ELR (cell line): ENCODE measurements at places on chromosomes 4 and X.

GRCh38 chr4:138426786-138427185, 184.6 kb upstream of the SLC7A11 start:
- DNase-seq = no peak

- peak; percentile 83 for DNase-seq
Observed at GRCh38 chr4:161767116-161767515, 396.7 kb downstream of the FSTL5 start.

DNA sequence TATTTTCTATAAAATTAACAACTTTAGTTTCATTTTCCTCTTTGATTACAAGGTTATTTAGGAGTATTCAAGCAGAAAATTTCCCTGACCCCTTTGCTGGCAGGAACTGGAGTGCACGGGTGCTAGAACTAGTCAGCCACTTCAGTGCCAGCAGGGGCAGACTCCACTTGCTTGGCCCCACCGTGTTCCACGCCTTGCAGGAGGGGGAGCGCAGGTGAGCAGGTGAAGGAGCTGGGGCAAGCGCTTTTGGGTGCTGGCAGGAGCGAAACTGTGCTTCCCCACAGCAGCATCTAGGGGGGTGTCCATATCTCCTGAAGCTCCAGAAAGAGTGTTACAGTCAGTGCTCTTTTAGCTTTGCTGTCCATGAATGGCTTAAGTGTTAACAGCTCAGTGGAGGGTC, 45.5 kb downstream of the MID2 start:
- no peak for DNase-seq

DNA sequence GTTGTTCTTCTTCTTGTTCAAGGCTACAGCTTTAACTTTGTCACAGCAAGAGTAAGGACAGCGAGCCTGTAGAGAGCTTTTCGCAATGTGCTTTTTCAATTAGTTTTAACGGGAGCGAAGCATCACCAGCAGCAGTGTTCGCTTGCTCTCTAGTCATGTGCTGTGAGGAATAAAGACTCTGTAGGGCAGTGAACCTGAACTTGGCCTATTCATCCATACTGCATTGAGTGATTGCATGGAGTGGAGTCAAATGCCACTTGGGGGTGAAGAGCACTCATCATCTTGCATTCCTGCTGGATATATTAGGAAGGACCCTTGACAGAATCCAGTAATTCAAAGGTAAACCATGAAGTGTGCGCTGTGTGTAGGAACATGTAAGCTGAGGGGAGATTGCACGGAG, 240.0 kb downstream of the FRMPD4 start:
- DNase-seq = no peak

DNA sequence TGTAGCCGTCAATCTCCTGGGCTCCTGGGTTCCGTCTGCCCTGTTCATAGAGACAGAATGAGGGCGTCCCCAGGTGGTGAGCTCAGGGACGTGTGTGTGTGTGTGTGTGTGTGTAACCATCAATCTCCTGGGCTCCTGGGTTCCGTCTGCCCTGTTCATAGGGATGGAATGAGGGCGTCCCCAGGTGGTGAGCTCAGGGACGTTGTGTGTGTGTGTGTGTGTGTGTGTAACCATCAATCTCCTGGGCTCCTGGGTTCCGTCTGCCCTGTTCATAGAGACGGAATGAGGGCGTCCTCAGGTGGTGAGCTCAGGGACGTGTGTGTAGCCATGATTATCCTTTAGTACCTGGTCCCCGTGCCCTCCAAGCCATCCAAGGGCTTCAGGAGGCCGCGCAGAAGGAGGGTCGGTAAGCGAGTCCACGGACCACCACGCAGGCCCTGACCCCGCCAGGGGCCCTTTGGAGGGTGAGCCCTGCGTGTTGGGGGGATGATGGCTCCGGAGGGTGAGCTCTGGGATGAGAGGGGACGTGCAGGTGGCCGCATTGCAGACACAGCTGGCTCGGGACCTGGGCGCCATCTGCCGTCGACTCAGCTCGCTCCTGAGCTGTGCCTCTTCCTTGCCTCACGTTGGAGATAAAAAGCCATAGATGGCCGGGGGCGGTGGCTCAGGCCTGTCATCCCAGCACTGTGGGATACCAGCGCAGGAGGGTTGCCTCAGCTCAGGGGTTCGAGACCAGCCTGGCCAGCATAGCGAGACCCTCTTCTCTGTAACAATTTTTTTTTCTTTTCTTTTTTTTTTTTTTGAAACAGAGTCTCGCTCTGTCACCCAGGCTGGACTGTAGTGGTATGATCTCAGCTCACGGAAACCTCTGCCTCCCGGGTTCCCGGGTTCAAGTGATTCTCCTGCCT, 5.4 kb upstream of the GTPBP6 start:
- peak; percentile 27 for DNase-seq

DNA sequence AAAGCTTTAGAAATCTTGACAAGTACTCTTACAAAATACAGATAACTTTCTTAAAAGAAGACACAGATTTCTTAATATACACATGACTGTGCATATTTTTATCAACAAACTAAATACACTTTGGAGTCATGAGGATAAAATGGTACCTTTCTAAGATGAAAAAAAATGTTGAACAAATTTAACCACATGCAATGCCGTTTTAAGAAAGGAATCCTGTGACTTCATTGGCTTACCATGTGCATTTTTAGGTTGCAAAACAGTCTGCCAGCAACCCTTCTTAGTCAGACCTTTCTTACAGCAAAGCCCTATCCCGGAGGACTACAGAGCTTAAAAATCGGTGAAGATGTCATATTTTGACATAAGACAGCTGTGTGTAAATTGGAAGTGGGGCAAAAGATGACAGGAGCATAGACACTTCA, 51.7 kb downstream of the GASK1B start:
- peak; percentile 58 for DNase-seq

- peak; percentile 1 for DNase-seq
Observed at GRCh38 chr4:11724731-11725130, 296.0 kb upstream of the HS3ST1 start.

GRCh38 chr4:159035570-159035969, 67.3 kb upstream of the RAPGEF2 start:
- no peak for DNase-seq

DNA sequence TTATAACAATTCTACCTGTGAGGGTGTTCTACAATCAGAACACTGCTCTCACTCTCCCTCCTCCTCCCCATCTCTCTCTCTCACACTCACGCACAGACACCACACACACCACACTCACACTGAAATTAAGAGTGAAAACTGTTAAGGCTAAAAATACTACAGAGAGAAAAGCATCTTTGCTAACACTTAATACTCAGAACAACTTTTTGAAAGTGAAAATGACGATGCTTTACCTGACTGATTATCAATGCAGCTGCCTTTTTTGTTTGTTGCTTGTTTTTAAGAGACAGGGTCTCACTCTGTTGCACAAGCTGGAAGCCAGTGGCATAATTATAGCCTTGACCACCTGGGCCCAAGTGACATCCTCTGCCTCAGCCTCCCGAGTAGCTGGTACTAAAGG, 222.4 kb downstream of the APBB2 start:
- no peak for DNase-seq

DNA sequence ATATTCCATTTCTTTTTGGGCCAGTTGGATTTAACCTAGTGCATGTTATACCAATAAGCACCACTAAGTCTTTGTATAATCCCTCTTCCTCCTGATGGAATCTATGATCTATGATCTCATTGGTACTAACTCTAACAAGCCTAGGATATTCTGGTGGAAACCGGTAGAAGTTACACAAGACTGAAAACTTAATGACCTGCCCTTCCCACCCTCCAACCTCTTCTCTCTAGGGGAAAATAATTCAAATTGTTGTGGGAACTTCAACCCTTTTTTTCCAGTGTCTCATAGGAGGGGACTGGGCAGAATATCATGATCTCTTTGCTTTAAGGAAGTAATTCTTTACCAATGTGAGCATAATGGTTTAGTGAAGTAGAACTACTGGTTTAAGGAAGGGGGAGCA, 289.5 kb upstream of the BOD1L1 start:
- DNase-seq = peak; percentile 41

- no peak for DNase-seq
Observed at GRCh38 chr4:127445471-127445870, 187.3 kb upstream of the INTU start.

GRCh38 chrX:154019633-154020528, at the start of gene IRAK1:
Gene IRAK1 (minus strand): TSS chrX:154019902. CDS start chrX:154019812, 90 bp downstream.
- DNase-seq = peak; percentile 75
